ENCODE measurements at places on chromosomes 13 and 19.
A peak's percentile ranks its signal among the peaks of the same experiment; 100 is the strongest.

DNA sequence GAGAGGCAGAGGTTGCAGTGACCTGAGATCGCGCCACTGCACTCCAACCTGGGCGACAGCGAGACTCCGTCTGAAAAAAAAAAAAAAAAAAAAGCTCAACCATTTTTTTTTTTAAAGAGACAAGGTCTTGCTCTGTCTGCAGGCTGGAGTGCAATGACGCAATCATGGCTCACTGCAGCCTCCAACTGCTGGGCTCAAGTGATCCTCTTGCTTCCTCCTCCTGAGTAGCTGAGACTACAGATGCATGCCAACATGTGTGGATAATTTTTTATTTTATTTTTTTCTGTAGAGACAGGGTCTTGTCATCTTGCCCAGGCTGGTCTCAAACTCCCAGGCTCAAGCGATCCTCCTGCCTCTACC lies 10.3 kb downstream of the EHD2 start:
- ATAC-seq = peak; percentile 17

- ATAC-seq = no peak
These were observed 2.4 kb downstream of the ZBTB45 start for GRCh38 chr19:58516964-58517833.

- ATAC-seq = peak; percentile 30
These were observed 11.5 kb upstream of the KANK2 start for GRCh38 chr19:11208561-11209471.

DNA sequence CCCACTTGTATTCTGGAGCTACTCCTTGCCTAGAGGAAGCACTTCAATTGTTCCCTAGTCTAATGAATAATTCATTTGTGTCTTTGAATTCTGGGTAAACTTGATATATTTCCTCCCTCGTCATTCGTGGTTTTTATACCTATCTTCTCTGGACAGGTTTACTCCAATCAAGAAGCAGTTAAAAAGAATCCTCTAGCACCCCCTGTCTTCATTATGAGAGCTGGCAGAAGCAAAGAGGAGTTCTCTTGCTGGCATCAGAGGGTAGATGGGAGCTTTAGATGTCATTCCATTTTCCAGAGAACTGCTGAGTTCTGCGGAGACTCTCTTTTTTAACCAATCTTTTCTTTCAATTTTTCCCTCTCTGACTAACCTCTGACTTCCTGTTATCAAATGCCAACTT lies 627.7 kb downstream of the FGF9 start:
- ATAC-seq = no peak

DNA sequence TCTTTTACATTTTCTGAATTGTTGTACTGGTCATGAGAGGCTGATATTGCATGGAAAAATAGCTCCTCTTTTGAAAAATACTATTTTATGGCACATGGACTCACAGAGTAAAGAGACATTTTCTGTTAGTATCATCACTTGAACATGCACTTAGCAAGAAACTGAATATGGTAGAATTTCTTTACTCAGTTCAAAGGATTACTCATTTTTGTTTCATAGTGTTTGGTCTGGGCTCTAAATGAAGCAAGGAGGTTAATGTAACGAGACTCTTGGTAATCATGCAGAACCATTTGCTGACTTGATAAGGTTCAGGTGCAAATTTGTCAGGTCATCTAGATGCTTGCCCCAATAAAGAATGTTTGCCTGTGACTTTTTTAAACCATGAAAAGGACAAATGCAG lies 63.2 kb downstream of the GPC6 start:
- ATAC-seq = no peak

GRCh38 chr19:55131421-55131820 lies 14.0 kb upstream of the PPP1R12C start:
- ATAC-seq = no peak

- ATAC-seq = peak; percentile 97
These were observed 14.9 kb downstream of the SERP2 start for GRCh38 chr13:44388427-44389059.

GRCh38 chr19:35266520-35267352 lies 2.0 kb upstream of the USF2 start:
- no peak for ATAC-seq

GRCh38 chr13:75685239-75685697 lies 49.1 kb downstream of the LMO7 start:
- ATAC-seq = peak; percentile 57

DNA sequence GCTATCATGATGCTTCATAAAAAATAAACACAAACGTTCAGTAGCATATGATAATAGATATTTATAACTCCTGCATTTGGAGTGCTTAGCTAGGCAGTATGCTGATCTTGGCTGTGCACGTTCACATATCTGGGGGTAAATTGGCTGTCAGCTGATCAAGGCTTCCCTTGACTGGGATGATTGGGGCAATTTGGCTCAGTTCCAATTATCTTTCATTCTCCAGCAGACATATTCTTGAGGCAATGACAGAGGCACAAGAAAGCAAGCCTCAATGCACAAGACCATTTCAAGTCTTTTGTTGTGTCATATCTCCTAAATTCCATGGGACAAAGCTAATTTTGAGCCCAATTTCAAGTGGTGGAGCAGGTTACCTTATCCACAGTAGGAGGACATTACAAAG lies 142.0 kb downstream of the DLEU7 start:
- no peak for ATAC-seq

- ATAC-seq = peak; percentile 100
These were observed 1505.1 kb upstream of the SLC10A2 start for GRCh38 chr13:104571161-104571892.

DNA sequence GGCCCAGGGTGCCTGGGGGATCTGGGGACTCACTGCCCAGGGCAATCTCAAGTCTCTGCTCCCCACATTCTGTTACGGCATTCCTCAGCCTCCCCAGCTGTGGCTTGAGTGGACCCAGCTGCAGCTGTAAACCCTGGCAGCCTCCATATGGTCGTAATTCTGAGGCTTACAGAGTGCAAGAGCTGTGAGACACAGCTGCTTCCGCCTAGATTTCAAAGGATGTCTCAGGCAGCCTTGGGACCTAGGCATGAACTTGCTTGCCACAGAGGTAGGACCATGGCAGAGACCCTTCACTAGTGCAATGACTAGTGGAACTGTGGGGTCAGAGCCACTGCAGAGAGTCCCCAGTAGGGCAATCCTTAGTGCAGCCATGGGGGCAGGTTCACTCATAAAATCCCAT lies 297.5 kb downstream of the ENOX1 start:
- ATAC-seq = no peak

DNA sequence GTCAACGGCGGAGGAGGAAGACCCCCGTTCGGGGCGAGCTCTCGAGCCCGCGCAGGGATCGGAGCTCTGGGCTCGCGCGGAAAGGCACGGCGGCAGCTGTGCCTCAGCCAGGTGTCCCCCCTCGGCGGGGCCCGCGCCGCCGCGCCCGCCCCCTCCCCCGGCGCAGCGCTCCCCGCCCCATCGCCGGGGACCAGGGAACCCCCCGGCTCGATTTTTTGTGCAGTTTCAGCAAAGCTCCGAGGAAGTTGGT lies 110.0 kb downstream of the KCNRG start:
- no peak for ATAC-seq

DNA sequence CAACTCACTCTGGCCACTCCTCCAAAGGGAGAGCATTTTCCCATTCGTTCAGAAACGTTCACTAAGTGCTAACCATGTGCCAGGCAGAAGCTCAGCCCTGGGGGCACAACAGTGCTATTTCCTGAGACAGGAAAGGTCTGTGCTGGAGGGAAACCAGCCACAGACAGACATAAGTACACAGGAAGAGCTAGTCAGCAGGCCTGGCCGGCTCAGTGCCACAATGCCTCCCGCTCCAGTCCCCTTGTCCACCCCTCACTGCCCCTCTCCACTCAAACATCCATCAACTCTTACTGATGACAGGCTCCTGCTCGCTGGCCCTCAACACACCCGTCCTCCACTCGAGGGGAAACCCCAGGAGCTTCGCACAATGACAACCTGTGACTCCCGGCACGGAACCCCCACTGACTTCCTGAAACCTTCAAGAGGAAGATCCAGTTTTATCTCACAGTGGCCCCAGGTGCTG lies 11.3 kb upstream of the PLA2G4C start:
- ATAC-seq = no peak

DNA sequence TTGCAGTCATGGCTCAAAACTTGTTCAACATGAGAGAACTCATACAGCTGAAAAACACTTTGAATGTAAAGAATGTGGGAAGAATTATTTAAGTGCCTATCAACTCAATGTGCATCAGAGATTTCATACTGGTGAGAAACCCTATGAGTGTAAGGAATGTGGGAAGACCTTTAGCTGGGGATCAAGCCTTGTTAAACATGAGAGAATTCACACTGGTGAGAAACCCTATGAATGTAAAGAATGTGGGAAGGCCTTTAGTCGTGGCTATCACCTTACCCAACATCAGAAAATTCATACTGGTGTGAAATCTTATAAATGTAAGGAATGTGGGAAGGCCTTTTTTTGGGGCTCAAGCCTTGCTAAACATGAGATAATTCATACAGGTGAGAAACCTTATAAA lies 20.1 kb downstream of the ZNF283 start:
- no peak for ATAC-seq

GRCh38 chr19:32373585-32374295 lies 28.3 kb downstream of the ZNF507 start:
- ATAC-seq = peak; percentile 100

DNA sequence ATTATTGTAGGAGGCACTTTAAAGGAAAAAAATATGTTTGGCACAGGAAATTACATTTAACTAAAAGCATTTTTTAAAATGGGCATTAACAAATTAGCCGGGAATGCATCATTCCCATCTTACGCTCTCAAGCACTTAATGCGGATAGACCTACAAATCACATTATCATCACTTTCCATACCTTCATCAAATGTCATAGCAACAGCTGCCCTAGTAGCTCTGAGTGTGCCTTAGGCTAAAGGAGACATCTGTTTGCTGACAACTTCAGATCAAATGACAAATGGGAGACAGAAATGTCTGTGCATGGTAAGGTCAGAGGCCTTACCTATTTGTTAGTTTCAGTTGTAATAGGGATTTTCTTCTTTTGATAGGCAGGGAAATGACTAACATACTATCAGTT lies 773.2 kb upstream of the SLC10A2 start:
- peak; percentile 68 for ATAC-seq

- ATAC-seq = no peak
These were observed 95.2 kb upstream of the FAM216B start for GRCh38 chr13:42686165-42686564.

DNA sequence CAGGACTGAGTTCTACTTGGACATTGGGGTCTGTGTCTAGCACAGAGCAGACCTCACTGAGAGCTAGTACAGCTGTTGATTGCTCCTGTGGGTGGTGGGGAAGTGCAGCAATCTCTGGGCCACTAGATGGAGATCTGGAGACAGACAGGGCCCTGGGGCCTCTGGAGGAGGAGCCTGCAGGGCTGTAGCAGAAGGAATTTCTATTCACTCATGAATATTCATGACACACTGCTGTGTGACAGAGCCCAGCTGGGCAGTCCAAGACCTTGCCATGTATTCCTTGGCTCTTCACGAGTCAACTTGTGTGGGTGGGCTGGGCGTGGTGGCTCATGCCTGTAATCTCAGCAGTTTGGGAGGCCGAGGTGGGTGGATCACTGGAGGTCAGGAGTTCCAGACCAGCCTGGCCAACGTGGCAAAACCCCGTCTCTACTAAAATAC lies 37.5 kb downstream of the SUGP2 start:
- ATAC-seq = peak; percentile 92

DNA sequence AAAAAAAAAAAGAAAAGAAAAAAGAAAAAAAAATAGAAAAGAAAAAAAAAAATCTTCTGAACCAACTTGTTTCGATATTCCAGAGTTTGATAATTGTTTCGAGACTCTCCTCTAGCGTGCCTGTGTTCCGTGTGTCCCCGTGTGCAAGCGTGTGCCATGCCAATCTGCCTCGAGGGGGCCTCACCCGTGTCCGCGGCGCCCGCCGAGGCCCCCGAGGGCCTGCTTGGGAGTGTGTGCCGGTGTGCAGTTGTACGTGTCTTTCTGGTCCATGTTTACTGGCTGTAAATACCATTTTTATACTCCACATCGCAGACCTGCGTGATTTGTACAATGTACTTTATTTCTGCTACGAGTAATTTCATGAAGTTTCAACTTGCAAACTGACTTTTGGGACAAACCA lies 69.9 kb upstream of the NFIC start:
- ATAC-seq = no peak

DNA sequence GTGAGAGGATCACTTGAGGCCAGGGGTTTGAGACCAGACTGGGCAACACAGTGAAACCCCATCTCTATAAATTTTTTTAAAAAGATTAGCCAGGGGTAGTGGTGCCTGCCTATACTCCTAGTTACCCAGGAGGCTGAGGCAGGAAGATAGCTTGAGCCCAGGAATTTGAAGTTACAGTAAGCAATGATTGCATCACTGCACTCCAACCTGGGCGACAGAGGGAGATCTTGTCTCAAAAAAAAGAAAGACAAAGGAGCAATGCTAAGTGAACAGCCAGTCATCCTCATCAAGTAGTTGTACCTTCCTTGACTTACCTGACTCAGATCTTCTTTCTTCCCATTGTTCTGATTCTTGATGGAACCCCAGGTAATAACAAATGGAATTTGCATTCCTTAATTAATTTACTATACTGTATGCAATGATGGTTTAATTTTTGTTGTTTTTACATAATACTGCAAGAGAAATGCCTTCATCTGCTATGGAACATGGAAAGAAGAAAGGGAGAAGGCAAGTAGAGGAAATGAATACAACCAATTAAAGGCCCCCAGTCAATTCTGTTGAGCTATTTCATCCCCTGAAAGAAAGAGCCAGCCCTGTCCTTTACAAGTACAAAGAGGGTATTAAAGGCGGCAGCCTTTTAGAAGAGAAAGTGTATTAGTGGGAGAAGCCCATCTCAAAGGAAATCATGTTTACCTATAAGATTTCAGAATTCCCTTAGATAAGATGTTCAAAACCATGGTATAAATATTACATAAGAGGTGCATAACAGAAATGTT lies 316.7 kb downstream of the DIAPH3 start:
- no peak for ATAC-seq

GRCh38 chr13:44837250-44837649 lies 152.0 kb downstream of the NUFIP1 start:
- no peak for ATAC-seq

GRCh38 chr13:51885651-51886050 lies 23.9 kb downstream of the CCDC70 start:
- ATAC-seq = no peak

DNA sequence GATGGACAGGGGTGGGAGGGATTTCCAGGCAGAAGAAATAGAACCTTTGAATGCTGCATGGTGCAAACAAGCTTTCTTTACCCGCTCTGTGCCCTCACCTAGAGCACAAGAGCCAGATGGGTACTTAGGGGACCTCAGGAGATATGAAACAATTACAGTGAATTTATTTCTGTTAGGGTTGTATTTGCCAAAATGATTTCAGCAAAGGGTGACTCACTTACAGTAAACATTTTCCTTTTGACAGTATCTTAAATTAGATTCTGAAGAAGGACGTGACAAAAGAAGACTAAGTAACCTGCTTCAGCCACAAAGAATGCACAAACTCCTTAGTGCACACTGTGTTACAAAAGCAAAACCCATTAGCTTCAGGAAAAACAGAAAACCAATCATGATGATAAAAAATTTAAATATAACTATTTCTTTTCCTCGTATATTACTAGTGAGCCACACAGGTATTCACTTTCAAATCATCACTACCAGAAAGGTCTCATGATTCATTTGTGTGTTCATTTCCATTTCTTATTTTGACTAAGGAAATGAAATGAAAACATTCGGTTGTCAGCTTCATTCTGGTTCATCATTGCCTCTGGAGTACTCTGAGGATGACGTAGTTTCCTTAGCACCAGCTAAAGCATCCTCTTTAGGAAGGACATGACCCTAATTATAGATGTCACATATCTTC lies 158.8 kb downstream of the NHLRC3 start:
- no peak for ATAC-seq

GRCh38 chr19:30311911-30312310 lies 60.3 kb upstream of the ZNF536 start:
- no peak for ATAC-seq

- ATAC-seq = no peak
These were observed 11.3 kb upstream of the ZNF554 start for GRCh38 chr19:2808129-2808941.

- ATAC-seq = no peak
These were observed 21.6 kb downstream of the FAM124A start for GRCh38 chr13:51243832-51244231.

Data from motor neuron (in vitro differentiated cells).